ENCODE measurements at places on chromosomes 4 and X.
A peak's percentile ranks its signal among the peaks of the same experiment; 100 is the strongest.

- DNase-seq, result no peak
Observed at GRCh38 chr4:180197471-180197870, 2045.7 kb upstream of the TENM3 start.

DNA sequence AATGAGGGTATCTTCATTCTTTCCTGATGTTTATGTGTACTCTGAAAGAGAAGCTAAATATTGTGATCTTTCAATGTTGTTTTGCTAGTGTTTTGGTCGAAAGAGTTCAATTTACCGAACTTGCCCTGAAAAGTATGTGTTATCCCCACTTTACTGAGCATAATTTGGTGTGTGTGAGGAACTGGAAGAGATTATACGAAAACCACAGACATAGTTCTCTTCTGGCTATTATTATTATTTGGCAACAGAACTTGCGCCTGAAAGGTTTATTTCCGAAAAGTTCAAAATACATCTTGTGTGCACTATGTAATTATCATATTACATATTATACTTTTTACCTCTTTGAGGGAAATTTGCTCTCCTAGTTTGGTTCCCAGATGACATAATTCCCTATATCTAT, 232.5 kb upstream of the INTU start:
- no peak for DNase-seq

GRCh38 chrX:2342874-2343273, 157.9 kb downstream of the DHRSX start:
- DNase-seq, result no peak

GRCh38 chrX:39773923-39774773, 323.6 kb downstream of the BCOR start:
- peak; percentile 12 for DNase-seq

GRCh38 chr4:143412420-143412758, 75.7 kb downstream of the GAB1 start:
- DNase-seq, result no peak

DNA sequence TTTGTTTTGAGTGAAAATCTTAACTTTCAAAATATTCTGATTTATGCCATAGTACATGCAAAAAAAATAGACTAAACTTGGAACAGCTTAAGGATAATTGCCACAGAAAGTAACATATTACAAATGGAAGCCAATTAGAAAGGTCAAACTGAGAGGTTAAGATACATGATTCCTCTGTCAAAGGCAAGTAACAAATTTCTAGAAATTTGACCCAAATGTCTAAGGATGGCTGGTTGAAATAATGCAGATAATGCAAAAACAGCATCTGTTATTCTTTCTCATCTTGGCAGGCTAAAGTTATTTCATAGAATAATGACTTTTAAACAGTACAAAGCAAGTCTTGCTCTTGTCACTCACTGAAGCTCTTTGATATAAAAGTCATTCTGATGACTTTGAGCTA, 10.5 kb downstream of the FGF5 start:
- DNase-seq, result no peak

- no peak for DNase-seq
Observed at GRCh38 chrX:24412637-24413363, 52.3 kb upstream of the PDK3 start.

DNA sequence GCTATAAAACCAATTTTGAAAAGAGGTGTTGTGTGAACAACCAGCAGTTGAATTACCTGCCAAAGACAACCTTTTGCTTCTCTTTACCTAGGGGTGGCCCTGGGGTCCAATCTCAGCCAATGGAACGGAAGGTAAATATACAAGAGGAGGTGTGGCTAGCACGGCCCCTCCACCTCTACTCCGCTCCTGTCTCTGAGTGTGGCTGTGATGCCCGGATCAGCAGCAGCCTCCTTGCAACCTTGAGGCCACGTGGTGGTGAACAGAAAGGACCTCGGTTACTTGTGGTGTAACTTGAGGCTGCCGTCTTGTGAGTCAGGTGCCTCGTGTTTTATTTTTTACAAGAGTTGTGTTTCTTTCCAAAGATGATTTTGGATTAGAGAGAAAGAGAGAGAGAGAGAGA, 121.5 kb upstream of the PPP2R3B start:
- no peak for DNase-seq

GRCh38 chr4:86592553-86593249, 1.4 kb upstream of the PTPN13 start:
- DNase-seq, result no peak

- no peak for DNase-seq
Observed at GRCh38 chr4:18138076-18138665, 116.6 kb upstream of the LCORL start.

DNA sequence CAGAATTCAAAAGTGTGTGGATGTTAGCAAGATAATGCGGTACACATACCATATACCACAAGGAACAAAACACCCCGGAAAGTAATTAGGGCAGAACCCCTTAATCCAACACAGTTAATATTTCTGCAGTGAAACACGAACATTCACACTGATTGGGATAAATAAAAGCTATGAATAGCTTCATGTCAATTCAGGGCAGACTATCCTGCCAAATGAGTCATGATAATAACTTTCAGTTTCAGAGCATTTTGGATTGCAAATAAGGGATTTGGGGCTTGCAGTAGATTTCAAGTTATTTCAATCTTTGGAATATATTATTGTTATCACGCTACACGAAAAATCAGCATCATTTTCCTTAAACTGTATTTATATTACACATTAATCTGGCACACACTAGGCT, 24.3 kb downstream of the IRF2 start:
- no peak for DNase-seq

- no peak for DNase-seq
Observed at GRCh38 chrX:153441296-153441695, 4.6 kb downstream of the TREX2 start.

- no peak for DNase-seq
Observed at GRCh38 chrX:6291444-6291843, 62.8 kb upstream of the NLGN4X start.

DNA sequence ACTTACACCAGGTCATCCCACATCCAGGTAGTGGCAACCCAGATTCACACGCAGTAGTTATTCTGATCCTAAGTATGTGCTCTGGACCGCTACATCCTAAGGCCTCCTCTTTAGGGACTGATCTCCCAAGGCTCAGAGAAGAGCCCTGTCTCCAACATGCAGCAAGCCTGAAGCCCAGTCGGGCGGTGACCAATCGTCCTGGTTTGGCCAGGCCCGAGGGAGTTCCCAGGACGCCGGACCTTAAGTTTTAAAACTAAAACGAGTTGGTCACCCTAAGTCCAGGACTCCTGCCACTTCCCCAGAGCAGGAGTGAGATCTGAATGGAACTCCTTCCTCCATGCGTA, 385 bp downstream of the LYAR start:
- no peak for DNase-seq

DNA sequence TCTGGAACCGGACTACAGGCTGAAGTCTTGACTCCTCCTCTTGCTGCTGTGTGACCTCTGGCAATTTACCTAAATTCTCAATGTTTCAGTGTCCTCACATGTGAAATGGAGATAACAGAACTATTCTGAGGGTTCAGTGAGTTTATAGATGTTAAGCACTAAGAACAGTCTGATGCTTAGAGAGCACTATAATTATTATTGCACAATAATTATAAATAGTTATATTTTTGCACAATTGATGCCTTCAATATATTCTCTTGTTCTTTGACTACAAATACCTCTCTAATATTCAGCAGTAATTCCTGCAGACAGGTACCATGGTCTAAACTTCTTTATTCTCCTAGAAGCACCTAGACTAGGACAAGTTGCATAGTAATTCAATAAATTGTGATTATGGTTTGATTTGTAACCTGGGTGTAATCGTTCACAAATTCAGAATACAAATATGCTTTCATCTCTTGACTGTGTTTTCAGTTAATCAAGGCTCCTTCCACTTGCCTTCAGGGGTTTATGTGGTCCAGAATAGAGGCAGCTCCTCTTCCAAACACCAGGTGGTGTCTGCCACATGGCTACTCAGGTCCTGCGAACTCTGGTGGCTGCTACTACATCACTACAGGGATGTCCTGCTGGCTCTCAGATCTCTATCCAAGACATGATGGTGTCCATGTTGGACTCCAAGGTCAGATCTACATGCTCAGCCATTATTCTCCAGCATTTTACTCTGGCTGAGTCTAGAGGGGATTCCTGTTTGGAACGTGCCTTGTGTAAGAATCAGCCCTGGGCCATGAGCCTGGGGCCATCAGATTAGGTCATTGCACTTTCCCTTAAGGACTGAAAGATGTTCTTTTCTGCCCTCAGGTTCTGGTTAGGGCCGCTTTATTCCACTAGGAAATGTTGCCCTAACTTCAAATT, 103.4 kb downstream of the QRFPR start:
- no peak for DNase-seq
